ENCODE measurements at places on chromosomes 16 and 17.
A peak's percentile ranks its signal among the peaks of the same experiment; 100 is the strongest.

DNA sequence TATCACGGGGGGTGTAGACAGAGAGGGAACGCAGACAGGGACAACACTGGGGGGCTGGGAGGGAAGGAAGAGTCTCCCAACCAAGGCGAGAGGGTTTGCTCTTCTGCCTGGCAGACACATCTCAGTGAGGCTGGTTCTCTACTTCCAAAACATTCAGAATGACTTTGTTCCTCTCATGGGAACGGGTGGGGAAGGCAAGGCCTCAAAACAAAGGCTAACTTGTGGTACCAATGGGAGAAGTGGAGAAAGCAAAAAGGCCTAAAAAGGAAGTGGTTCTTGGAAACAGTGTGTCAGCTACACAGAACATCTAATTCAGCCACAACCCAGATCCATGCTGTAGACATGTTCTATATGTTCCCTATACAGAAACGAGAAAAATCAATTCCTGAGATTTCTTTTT, 7.5 kb downstream of the FLOT2 start:
- H3K4me1 ChIP-seq = peaks cover 59% of the 10 kb centered on the region
- H3K27ac ChIP-seq = no peak overlapping the region
- DNase-seq = no peak
- no peak overlapping the region for H3K4me3 ChIP-seq

DNA sequence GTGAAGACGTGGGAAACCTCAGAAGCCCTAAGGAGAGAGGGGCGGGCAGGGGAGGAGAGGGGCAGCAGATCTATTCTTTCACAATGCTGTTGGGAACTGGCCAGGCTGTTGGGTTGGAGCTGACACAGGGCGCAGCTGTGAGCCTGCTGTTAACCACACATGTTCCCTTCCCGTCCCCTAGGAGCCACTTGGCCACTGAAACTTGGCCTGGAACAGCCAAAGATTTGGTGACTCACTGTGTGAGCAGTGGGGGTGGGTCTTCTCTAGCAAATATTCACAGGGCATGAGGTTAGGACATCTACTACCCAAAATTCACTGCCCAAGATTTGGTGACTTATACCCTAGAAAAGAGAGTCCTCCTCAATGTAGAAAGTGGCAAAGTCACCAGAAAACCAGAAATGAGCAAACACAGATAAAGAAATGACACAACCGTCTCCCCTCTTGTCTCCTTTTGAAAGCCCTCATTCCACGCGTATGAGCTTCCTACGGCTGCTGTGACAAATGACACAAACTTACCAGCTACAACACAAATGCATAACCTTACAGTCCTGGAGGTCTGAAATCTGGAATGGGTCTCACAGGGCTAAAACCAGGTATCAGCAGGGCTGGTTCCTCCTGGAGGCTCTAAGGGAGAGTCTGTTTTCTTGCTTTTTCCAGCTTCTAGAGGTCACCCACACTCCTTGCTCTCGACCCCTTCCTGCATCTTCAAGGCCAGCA, 6.3 kb downstream of the TBC1D16 start:
- H3K27me3 ChIP-seq = no peaks in the 10 kb centered on the region
- H3K27ac ChIP-seq = no peak overlapping the region
- H3K4me1 ChIP-seq = no peaks in the 10 kb centered on the region
- H3K4me3 ChIP-seq = no peak overlapping the region
- no peaks in the 10 kb centered on the region for H3K36me3 ChIP-seq

GRCh38 chr16:81633147-81633619, 145.9 kb upstream of the PLCG2 start:
- H3K4me1 ChIP-seq = no peaks in the 10 kb centered on the region
- peaks cover 2% of the 10 kb centered on the region for H3K36me3 ChIP-seq
- H3K4me3 ChIP-seq = no peak overlapping the region

DNA sequence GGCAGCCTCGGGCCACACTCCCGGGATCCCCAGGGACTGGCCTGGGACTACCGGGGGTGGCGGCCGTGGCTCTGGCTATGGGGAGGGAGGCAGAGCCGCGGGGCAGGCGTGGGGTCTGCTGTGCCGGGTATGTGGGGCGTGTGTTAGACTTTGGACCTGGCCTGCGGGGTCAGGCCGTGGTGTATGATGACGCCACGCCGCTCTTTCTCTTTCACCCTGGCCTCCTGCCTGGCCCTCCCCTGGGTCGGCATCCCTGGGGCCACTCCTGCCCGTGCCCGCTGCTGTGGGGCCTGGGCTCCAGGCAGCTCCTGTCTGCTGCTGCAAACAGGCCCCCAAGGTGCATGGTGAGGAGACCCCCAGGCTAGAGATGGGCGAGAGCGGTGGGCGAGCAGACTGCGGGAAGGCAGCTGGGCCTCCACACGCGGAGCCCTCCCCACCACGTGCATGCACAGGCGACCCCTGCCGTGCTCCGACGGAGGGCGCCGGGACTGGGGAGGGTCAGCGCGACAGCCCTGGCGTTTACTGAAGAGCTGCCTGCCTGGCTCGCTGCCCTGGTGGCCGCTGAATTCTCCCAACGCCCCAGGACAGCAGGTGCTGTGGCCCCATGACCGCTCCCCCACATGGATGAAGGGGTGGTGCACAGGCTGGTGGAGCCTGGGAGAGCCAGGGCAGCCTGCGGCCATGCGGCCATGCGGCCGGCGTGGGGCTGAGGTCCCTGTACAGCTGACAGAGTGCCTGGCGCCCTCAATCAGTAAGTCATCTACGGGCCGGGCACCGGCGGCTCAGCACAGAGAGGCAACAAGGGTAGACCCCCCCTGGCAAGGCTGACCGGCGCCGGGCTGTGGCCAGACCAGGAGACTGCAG, 16.0 kb downstream of the CAPN15 start:
- H3K4me1 ChIP-seq = no peaks in the 10 kb centered on the region

DNA sequence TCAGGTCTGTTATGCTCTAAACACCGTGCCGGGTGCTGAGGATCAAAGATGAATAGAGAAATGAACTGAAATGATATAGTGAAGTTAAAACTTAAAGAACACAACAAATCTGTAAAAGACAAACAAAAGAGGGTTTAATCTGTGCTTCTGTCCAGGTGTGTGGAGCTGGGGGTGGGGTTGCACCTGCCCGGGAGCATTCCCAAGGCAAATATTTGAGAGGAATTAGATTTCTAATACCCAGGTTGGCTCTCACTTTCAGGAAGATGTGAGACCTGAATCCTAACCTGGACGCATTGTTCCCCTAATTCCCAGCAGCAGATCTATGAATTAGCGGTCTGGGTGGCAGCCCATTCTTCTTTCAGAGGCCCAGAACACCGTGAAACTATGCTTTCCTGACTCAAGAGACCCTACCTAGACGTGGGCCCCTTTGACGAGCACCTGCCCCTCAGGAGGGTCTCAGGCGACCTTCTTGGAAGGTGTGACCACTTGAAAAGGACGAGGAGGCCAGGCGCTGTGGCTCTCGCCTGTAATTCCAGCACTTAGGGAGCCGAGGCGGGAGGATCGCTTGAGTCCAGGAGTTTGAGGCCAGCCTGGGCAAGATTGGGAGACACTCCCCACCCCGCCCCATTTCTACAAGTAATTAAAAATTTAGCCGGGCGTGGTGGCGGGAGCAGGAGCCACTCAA, 677 bp upstream of the RANGRF start:
- H3K27ac ChIP-seq = peak overlapping the region; percentile 92
- no peaks in the 10 kb centered on the region for H3K27me3 ChIP-seq
- H3K4me1 ChIP-seq = peaks cover 14% of the 10 kb centered on the region
- DNase-seq = no peak

- DNase-seq = no peak
- peaks cover 3% of the 10 kb centered on the region for H3K27me3 ChIP-seq
- no peaks in the 10 kb centered on the region for H3K36me3 ChIP-seq
- H3K4me3 ChIP-seq = no peak overlapping the region
- no peak overlapping the region for H3K27ac ChIP-seq
These were observed 141.8 kb upstream of the CIBAR2 start for GRCh38 chr16:85254051-85254450.

- no peak overlapping the region for H3K4me3 ChIP-seq
- peaks cover 13% of the 10 kb centered on the region for H3K36me3 ChIP-seq
- no peak for DNase-seq
- H3K27ac ChIP-seq = no peak overlapping the region
These were observed 16.4 kb upstream of the FLCN start for GRCh38 chr17:17253406-17253805.

DNA sequence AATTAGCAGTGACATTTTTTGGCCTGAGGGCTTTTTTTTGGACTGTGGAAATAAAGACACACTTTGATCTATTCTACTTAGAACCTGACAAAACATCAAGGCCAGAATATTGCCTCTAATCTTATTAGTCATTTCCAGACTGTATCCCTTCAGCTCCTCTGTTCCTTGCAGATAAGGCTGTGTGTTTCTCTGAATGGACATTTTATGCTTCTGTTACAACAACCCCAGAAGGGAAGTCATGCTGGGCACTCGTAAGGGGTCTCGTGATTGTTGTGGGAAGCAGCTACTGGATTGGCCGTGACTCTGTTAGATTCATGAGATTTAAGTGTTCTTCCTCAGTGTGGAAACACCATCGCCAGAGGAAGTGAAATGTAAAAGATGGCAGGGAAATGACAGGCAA, 31.6 kb upstream of the HS3ST2 start:
- no peak overlapping the region for H3K27ac ChIP-seq
- H3K27me3 ChIP-seq = no peaks in the 10 kb centered on the region
- no peak for DNase-seq
- no peak overlapping the region for H3K4me3 ChIP-seq

DNA sequence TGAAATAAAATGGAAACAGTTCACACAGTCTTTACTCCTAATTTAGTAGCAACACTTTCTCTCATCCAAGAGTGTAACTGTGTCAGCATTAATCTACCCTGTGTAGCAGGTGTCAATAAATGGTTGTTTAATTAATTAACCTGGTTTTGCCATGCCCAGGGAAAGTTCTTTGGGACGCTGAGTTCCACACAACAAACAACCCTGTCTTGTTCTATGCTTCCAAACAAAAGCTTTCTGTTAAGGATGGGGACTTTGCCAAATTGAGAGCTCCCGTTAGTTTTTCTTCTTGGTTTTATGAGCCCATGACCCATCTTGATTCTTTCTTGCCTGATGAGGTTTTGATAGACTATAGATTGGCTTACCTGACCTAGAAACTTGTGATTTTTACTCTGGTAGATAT, 530.1 kb downstream of the KCNJ2 start:
- H3K36me3 ChIP-seq = no peaks in the 10 kb centered on the region
- DNase-seq = no peak
- H3K4me1 ChIP-seq = no peaks in the 10 kb centered on the region
- no peaks in the 10 kb centered on the region for H3K27me3 ChIP-seq

DNA sequence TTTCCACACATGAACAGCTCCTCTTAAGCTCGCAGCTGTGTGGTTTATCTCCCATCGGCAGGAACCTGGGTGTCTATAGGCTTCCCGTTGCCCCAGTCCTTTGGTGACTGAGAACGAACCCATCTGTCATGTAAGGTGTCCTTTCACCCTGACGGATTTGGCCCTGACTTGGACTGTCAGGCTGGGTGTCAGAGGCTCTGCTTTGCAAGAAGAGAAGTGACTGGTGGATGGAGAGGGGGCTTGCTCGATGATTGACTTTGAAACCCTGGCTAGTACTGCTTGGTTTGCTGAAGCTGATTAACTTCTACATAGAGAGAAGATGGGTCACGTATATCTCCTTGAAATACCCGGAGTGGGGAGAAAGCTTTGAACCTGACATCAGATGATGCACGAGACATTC, 42.9 kb downstream of the COX4I1 start:
- no peaks in the 10 kb centered on the region for H3K4me1 ChIP-seq
- no peaks in the 10 kb centered on the region for H3K36me3 ChIP-seq
- no peak overlapping the region for H3K4me3 ChIP-seq
- no peaks in the 10 kb centered on the region for H3K27me3 ChIP-seq

DNA sequence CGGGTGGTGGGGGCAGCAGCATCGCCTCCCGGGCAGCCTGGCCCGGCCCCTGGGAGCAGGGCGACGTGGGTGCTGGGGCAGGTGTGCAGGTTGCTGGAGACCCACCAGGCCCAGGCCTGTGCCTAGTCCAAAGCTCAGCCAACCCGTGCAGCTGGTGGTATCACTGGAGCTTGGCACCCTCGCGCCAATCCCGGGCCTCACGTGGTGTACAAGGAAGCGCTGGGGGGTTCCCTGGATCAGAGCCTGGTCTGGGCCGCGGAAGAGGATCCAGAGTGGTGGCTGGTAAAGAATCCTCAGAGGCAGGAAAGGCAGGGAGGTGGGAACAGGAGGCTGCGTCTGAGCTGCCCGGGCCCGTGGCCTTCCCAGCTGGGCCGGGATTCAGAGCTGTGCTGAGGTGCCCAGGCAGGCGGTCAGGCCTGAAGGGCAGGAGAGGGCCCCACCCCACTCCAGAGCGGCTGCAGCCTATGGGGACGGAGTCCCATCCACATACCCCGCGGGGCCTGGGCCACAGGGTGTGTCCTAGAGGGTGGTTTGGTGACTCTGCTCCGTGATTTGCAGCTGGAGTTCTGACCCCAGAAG, 36.2 kb downstream of the ZFPM1 start:
- H3K27ac ChIP-seq = no peak overlapping the region
- H3K36me3 ChIP-seq = peaks cover 1% of the 10 kb centered on the region
- H3K27me3 ChIP-seq = no peaks in the 10 kb centered on the region
- H3K4me1 ChIP-seq = no peaks in the 10 kb centered on the region
- DNase-seq = no peak

DNA sequence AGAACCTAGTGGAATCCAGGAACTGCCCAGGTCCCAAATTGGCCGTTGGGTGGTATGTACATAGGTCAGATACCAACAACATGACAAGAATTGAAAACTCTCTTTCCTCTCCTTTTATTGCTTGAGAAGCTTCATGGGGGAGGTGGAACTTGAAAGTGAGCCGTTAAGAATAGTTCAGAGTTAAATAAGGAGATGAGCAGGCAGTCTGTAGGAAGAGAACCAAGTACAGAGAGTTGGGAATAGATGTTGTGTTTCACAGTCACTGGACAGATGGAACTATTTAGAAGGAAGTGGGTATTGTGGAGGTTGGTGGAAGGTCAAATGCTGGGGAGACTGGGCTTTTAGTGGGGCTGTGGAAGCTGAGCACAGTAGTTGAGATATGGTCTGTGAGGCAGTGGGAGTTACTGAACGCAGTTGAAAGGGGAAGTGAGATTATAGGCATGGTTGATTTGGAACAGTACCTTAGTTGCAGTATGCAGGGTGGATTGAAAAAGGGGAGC, 26.4 kb downstream of the ARHGAP44 start:
- H3K27ac ChIP-seq = peak overlapping the region; percentile 89
- no peaks in the 10 kb centered on the region for H3K27me3 ChIP-seq
- no peaks in the 10 kb centered on the region for H3K36me3 ChIP-seq
- peaks cover 25% of the 10 kb centered on the region for H3K4me1 ChIP-seq
- H3K4me3 ChIP-seq = no peak overlapping the region

GRCh38 chr17:31391496-31391949, at the start of gene RAB11FIP4:
RAB11FIP4 (plus strand) TSS chr17:31391675; CDS start chr17:31391853, 178 bp downstream.
- peaks cover 12% of the 10 kb centered on the region for H3K27me3 ChIP-seq
- H3K4me3 ChIP-seq = no peak within 1 kb of the TSS
- no peak within 1 kb of the TSS for H3K27ac ChIP-seq
- H3K4me1 ChIP-seq = no peaks in the 10 kb centered on the region

GRCh38 chr17:26962255-26963162, 331.4 kb upstream of the WSB1 start:
- no peak overlapping the region for H3K4me3 ChIP-seq
- H3K27ac ChIP-seq = no peak overlapping the region
- no peak for DNase-seq
- no peaks in the 10 kb centered on the region for H3K4me1 ChIP-seq
